Heart right ventricle (tissue), 16 donors: ENCODE measurements at places on chromosomes 6 and 20. TPM values are rescaled to one million over a fixed set of nuclear protein-coding genes. Genes with fewer than 3 reads are reported as not detected.

- DNase-seq = no peak
Measured at GRCh38 chr6:159992366-159992765, 23.5 kb downstream of the IGF2R start.

GRCh38 chr6:5567890-5568289 is 306.6 kb downstream of the FARS2 start:
- no peak for DNase-seq

GRCh38 chr6:160788806-160789205 is 86.8 kb downstream of the PLG start:
- no peak for DNase-seq

DNA sequence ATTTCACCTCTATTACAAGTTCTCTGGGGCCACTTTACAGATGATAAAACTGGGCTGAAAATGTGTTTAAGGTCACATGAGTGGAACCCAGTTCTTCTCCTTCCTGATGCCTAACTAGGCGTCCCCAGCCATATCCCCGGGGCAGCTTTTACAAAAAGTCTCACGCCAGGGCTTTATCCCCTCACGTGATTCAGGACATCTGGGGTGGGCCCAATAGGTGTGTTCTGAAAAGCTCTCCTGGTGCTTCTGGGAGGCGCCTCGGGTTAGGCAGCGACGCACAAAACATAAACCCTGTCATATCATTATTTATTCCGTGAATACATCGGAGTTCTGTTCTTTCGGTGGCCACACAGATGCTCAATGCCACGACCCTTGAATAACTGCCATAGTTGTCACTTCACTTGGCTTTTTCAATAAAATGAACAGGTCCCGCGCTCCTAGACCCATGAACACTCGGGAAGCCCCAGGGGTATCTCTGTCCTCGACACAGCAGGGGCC is 32.1 kb downstream of the SF3B5 start:
- no peak for DNase-seq

- DNase-seq = no peak
Measured at GRCh38 chr6:160071805-160072690, 49.6 kb upstream of the SLC22A1 start.

Gene EDN3
- 0.07 TPM for polyA plus RNA-seq

Gene HLA-B
- polyA plus RNA-seq = 516 TPM

Gene NRN1
- 24.4 TPM for polyA plus RNA-seq

- no peak for DNase-seq
Measured at GRCh38 chr20:63061051-63061770, 54.4 kb upstream of the BHLHE23 start.

Gene FOXQ1
- not detected for polyA plus RNA-seq

GRCh38 chr6:97085772-97086171 is 161.2 kb downstream of the KLHL32 start:
- no peak for DNase-seq

Gene PLCB1
- polyA plus RNA-seq = 4.6 TPM

DNA sequence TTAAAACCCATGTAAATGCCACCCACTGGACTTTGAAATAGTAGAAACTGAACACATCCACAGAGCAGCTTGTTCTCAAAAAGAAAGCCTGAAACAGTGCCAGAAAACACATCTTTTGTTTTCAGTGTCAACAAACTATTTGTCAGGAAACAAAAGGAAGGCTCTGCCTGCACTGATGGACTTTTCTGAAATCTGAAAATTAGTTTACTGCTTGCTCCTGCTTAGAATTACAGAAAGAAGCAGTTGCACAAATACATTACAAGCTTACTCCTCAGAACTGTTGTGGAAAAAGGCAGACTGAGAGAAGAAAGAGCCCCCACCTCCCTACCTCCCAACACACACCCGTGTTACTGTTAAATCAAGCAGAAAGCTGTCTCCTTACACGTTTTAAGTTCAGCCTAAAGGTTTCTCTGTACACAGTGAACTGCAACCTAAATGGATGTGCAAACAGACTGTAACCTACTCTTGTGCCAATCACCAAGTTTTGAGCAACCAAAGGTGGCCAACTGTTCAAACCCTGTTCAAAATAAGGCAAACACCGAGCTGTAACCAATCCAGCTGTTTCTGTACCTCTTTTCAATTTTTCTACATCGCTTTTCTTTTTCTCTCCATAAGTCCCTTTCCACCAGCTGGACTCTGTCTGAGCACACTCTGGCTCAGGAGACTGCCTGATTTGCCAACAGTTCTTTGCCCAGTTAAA is 43.7 kb downstream of the FRK start:
- DNase-seq = no peak

DNA sequence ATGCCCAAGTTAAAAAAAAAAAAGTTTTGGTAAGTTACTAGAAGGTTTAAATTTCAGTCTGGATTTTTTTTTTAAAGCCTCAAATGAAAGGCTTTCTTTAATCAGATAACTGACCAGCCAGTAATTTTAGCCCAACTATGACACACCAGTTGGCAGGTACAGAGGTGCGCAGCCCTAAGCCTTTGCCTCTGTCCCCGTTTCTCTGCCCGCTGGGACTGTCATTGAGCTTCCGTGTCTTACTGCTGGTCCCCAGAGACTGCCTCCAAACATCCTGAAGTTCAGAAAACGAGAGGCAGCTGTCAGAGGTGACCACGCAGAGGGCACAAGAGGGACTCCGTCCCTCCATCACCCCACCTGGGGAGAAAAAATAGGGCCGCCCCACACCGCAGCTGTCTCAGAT is 118.2 kb downstream of the RPS12 start:
- no peak for DNase-seq

DNA sequence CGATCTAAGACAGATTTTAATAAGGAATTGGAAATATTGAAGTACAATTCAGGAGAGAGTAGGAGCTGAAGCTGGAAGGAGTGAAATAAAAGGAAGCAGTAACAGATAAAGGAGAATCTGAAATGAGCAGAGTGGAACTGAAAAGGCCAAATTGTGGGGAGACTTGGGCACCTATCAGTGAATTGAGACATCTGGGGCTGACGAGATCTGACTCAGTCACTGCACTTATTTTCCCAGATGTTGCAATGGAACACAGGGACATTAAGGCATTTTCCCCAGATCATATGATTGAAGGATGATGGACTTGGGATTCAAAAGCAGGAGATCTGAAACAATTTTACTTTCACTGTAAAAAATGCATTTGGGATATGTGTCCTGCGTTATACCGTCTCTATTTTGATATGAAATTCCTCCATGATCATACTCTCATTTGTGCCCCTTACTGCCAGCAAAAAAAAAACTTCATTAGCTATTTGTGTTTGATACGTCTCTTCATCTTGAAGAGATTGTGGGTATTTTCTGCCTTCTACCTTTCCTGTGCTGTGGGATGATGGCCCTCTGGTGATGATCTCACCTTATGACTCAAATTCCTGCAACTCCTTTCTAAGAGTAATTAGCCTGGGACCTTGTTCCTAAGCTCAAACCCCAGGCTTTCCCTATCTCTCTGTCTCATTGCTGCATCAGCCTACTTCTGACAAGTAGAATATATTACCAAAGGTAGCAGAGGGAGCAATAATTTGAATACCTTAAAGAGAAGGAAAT is 278.5 kb upstream of the MAN1A1 start:
- DNase-seq = no peak
